ENCODE measurements at places on chromosomes 4 and X.
A peak's percentile ranks its signal among the peaks of the same experiment; 100 is the strongest.

DNA sequence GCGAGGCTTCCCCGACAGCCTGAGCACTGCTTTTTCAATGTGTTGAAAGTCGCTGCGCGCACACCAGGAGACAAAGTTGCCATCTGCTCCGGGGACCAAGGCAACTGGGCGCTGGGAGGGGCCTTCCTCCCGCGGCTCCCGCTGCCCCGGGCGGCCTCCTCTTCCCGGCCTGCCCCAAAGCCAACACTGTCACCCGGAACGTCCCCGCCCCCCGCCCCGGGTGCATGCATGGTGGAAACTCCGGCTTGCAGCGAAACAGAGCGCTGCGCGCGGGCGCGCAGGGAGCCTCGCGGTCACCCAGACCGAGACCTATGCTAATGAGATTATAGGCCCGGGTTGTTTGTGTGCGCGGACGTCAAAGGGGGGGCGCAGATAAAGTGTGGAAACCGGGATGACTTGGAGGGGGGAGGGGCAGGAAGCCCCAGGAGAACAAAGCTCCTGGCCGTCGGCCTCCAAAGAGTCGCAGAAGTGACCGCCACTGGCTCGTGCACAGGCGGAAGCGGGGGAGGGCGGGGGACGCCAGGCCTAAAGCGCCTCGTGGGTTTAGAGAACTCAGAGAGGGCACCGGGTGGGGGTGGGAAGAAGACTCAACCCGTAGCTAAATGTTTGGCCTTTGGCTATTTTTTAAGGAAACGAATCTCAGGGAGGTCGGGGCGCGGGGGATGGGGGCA is 88.8 kb downstream of the BCOR start:
- DNase-seq = no peak

DNA sequence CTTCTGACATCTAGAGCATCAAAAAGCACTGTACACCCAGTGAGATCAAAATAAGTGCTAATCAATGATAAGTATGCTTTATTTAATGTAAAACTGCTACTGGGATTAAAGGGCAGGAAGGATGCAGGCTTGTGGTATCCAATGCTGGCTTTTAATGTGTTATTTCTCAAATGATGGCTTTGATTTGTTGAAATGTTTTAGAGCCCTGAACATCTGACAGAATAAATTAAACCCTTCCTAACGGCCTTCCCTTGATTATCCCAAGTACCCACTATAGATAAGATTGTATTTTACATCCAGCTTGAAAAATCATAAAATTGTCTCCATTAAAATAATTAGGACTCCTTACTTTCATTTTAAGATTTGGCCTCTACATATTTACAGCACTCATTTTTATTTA is 382.9 kb downstream of the HNRNPD start:
- DNase-seq = no peak

GRCh38 chrX:125205133-125205917 is 114.3 kb upstream of the TEX13C start:
- DNase-seq = no peak

DNA sequence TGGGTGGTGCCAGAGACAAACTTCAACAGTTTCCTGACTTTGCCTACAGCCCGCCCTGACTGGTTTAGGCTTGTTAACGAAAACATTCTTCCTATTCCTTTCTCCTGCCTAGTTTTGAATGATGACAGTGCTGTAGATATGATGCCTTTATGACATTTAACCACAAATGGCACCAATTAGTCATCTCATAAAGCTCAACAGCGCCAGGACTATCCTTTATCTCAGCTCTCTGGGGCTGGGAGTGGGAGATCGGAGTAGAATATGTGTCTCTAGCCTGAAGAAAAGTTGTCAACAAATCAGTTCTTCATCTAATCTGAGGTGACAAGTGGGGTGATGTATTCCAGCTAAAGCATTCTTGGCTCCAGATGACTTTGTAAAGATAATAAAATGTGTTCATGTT is 64.6 kb upstream of the SH3RF1 start:
- DNase-seq = no peak

DNA sequence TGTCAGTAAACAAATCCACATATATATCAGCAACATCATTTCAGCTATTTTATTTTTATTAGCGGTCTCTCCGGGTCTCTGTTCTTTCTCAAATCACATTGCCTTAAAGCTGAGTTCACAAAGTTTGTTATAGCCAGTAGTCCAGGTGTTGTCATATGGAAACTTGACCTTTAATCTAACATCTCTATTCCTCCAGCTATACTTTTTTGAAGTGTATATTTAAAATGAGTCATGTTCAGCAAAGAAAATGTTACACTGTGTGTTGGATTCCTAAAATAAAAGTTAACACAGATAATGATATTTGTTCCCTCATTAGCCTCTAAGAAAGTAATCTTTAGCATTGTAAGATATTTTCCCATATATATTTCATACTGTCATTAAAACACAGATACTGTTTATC is 63.6 kb downstream of the SMARCAD1 start:
- no peak for DNase-seq

DNA sequence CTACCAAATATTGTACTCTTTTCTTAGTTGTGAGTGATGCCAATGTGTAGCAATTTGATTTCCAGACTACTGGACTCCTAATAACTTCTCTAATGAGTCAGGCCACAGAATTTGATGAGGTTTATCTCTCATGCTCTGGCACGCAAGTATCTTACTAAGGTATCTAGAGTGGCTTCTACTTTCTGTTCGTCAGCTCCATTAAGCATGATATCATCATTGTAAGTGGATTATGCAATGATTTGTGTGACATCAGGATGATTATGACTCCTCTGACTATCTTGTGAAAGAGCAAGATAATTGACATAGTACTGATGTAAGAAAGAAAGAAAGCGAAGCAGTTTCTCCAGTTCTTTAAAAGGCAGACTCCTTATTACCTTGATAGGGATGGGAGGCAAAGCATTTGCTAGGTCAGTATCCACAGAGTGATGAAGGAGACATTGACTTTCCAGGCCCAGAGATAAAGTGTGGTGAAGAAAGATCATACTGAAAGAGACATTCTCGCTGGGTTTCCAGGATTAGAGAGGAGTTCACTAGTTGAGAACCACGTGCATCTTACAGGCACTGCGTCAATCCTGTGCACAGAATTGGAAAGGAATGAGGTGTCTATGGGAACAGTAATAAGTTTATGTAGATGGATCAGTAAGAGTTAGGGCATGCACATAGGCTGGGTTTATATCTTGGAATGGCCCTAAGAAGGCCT is 161.9 kb upstream of the STK26 start:
- DNase-seq = no peak

- no peak for DNase-seq
Observed at GRCh38 chr4:182018691-182019090, 224.5 kb upstream of the TENM3 start.

GRCh38 chr4:155674669-155675071 is 8.0 kb downstream of the GUCY1A1 start:
- no peak for DNase-seq

- DNase-seq = no peak
Observed at GRCh38 chrX:110435196-110435595, 76.5 kb downstream of the RTL9 start.

- no peak for DNase-seq
Observed at GRCh38 chrX:57929373-57929772, 19.1 kb upstream of the ZXDA start.

- DNase-seq = no peak
Observed at GRCh38 chr4:2827071-2827873, 16.4 kb upstream of the ADD1 start.

- DNase-seq = no peak
Observed at GRCh38 chr4:74983253-74983635, 50.3 kb downstream of the PARM1 start.

- DNase-seq = no peak
Observed at GRCh38 chr4:3387154-3387942, 54.4 kb upstream of the HGFAC start.

DNA sequence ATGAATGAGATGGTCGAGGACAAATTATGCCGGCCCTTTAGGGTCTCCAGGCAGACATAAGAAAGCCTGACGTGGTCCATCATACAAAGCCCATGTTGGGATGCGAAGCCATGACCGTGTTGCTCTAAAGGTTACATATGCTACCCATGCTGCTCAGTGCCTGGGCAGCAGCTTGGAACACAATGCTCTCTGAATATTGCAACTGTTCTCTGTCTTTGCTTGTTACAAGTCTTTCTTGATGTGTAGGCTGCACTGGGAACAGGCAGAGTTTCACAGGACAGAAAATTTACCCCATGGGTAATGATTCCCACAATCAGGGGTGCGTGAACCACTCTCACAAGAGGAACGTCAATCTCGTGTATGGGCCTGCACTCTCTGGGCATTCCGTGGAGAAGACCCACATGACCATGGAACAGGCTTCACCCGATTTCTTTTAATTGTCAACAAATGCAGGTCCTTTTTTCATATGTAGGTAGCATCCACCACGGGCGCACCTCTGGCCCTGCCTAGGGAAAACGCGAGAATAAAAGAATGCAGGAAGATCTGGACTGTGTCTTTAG is 66.3 kb downstream of the NBDY start:
- no peak for DNase-seq

DNA sequence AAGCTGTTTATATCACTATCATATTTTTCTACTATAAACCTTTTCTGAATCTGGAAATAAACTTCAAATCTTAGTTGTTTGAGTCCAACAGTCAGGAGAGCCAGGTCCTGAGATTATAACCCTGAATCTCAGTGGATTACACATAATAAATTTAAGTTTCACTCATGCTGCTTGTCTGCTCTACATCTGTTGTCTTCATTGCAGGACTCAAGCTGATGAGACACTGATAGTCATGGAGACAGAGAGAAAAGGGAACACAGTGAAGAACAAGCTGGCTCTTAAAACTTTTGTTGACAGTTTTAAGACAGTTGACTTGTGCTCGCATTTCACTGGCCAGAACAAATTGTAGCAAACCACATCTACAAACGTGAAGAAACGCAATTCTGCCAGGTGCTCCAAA is 327.0 kb upstream of the CTSO start:
- DNase-seq = no peak

DNA sequence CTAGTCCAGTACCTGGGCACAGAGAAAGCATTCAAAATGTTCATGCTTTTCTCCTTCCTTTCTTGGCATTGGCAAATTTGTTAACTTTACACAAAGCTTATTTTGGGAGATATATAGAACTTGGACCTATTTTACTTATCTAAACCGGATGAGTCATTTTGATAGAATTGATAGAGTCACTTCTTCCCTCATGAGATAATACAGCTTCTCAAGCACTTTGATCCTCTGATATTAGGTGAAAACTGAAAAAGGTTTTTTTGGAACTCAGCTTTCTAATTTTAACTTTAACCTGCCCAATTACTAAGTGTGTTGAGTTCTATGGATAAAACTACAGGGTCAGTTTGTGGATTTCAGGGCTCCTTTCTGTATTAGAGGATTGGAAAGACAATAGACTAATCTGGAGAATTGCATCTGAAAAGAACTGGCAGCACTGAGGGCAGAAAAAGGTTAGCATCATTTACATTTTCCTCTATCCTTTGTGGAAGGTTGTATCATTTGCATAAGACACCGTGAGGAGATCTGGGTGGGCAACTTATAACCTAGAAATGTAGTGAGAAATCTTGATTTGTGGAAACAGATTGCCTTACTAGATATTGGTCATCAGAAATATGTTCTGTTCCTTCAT is 2.4 kb downstream of the WDR44 start:
- no peak for DNase-seq

- DNase-seq = peak; percentile 58
Observed at GRCh38 chr4:94472056-94472826, 20.5 kb downstream of the PDLIM5 start.

DNA sequence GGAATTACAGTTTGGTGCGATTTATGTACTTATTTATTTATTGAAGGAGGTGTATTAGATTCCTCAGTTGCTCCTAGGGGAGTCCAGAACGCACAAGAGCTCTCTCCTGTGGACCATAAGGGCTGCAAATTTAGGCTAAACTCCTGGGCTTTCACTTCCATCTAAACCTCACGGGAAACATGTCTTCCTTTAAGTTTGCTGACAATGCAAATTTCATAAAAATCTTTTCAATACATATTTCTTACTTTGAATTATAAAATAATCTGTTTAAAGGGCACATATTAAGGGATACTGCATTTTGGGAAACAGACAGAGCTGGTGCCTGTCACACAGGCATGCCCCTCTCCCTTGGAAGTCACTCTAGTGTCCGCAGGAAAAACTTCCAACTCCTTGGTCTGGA is 438.0 kb upstream of the CPEB2 start:
- no peak for DNase-seq

GRCh38 chrX:134469486-134469885 is 9.5 kb downstream of the HPRT1 start:
- peak; percentile 73 for DNase-seq

- DNase-seq = peak; percentile 52
Observed at GRCh38 chrX:17046478-17047097, 100.1 kb downstream of the REPS2 start.

GRCh38 chrX:17082831-17083230 is 136.4 kb downstream of the REPS2 start:
- no peak for DNase-seq

DNA sequence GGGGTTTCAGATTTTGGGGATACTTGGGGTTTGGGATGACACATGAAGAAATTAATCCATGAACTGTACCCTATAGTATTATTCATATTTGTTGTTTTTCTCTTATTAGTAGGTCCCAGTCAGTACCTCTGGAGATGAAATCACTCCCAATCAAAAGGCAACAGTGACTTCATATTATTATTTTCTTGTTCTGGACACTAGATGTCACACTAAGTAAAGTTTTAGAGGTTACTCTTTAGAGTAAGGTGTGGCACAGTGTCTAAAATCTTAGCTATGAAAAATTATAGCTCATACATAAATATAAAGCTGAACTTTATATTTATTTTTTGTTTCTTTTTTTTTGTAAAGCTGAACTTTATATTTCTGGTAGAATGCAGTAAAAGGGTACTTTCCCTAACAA is 35.1 kb downstream of the FAM114A1 start:
- peak; percentile 26 for DNase-seq

DNA sequence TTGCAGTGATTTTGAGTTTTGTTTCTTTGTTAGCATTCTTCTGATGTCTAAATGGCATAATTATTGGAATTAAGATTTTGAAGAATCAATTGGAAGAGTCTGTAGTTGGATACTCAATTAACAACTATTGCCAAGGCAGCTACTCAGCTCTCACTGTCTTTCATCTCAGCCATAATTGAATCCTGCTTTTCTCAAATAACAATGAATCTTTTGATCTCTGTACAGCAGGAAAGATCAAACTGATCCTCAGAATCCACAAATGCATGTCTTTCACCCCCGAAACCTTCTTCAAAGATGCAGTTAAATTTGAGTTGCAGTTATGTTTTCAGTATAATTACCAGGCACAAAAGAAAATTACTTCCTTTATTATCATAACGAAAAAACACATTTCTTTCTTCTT is 86.2 kb downstream of the MAD2L1 start:
- DNase-seq = no peak

- DNase-seq = peak; percentile 37
Observed at GRCh38 chr4:38664706-38665401, 855 bp downstream of the KLF3 start.

DNA sequence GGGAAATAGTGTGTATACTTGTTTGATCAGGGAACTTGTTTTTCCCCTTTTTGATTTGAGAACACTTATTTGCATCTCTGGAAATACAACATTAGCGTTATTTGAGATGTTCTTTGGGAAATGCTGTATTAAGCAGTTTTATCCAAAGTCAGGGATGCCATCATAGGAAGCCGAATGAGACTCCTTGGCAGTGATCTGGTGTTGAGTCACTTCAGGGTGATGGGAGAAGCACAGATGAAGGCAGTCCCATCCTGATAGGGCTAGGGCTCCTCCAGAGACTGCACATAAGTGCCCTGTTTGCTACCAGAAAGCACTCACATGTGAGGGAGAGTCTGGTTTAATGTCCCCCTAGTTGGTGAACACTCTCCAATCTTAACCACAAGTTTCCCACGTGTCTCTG is 62.3 kb downstream of the IL1RAPL1 start:
- DNase-seq = no peak

GRCh38 chrX:153903991-153904957 is at the start of gene AVPR2:
TSS of gene AVPR2 (plus strand) at chrX:153904673. CDS start at chrX:153905146, 473 bp downstream.
- no peak for DNase-seq

Data from HCEC 1CT (cell line).